Large intestine (tissue), 12 donors: ENCODE measurements at places on chromosomes 6 and 20. TPM values are rescaled to one million over a fixed set of nuclear protein-coding genes. Genes with fewer than 3 reads are reported as not detected.

The DUSP15 gene
- polyA plus RNA-seq, result 11.2 TPM

The RNF217 gene
- 20.0 TPM for polyA plus RNA-seq

The UBD gene
- 8.1 TPM for polyA plus RNA-seq

DNA sequence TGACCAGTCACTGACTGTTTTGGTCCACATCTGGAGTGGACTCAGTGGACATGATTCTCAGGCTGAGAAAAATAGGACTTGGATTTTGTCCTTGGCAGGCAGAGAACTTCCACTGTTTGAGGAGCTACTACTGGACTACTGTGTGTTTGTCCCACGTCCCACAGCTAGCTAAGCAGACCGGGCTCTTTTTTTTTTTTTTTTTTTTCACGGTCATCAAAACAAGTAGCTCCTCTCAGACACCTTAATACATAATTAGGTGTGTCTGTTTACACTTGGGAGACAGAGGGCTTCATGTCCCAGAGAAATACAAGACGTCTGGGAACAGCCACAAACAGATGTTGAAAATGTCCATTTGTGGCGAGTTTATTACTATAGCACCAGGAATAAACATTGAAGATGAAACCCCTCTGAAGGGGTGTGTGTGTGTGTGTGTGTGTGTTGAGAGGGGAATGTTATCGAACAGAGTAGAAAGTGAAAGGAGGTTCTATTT lies 155.0 kb upstream of the SUPT3H start:
- H3K27ac ChIP-seq, result no peak overlapping the region
- no peaks in the 10 kb centered on the region for H3K36me3 ChIP-seq
- no peak overlapping the region for H3K4me3 ChIP-seq

- peaks cover 3% of the 10 kb centered on the region for H3K36me3 ChIP-seq
- H3K4me1 ChIP-seq, result no peaks in the 10 kb centered on the region
- H3K27ac ChIP-seq, result no peak overlapping the region
- DNase-seq, result no peak
Observed at GRCh38 chr6:54391577-54391976, 83.3 kb downstream of the TINAG start.

- no peaks in the 10 kb centered on the region for H3K4me1 ChIP-seq
- H3K27ac ChIP-seq, result no peak overlapping the region
- DNase-seq, result no peak
- no peaks in the 10 kb centered on the region for H3K36me3 ChIP-seq
Observed at GRCh38 chr6:112725541-112726085, 378.5 kb downstream of the RFPL4B start.
